Activated gamma-delta T cell treated with Interleukin-2 at 50 U/mL for 16 hours (primary cell): ENCODE measurements at places on chromosomes 6 and 20.

- DNase-seq = no peak
Measured at GRCh38 chr6:104466306-104466705, 393.4 kb downstream of the HACE1 start.

DNA sequence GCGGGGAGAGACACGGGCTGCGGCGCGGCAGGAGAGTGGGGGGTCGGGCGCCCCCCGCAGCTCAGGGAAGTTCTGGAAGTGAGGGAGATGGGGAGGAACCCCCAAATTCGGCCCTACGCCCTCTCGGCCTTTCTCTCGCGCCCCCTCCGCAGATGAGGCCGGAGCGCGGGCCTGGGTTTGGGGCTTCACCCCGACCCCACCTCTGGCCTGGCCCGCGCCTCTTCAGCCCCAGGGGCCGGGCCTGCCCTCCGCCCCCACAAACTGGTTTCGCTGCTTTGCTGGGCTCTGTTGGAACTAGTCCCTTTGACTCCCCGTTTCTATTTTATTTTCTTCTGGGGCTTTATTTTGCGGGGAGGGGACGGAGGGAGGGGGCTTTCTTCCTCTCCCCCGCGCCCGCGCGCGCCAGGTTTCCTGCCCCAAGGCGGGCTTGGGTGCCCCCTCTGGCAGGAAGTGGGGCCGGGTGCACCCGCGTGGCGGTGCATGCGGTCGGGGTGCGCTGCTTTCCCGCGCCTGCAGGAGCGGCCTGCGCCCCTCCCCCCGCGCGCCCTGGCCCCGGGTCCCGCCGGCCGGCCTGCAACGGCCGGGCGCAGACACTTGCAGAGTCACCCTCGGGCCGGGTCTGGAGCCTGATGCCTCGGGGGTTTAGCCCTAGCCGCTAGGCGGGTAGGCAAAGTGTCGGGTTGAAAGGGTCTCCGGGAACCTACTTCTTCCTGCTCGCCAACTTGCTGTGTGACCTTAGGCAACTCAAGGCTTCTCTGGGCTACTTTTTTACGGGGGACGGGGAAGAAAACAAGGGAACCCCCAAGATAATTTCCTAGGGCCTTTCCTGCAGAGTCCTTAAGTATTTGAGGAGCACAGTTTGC is 1.3 kb downstream of the HMGA1 start:
- peak; percentile 68 for DNase-seq

GRCh38 chr6:150417899-150418826 is 49.4 kb downstream of the IYD start:
- DNase-seq = no peak

GRCh38 chr6:44621846-44622245 is 234.3 kb downstream of the CDC5L start:
- DNase-seq = no peak

DNA sequence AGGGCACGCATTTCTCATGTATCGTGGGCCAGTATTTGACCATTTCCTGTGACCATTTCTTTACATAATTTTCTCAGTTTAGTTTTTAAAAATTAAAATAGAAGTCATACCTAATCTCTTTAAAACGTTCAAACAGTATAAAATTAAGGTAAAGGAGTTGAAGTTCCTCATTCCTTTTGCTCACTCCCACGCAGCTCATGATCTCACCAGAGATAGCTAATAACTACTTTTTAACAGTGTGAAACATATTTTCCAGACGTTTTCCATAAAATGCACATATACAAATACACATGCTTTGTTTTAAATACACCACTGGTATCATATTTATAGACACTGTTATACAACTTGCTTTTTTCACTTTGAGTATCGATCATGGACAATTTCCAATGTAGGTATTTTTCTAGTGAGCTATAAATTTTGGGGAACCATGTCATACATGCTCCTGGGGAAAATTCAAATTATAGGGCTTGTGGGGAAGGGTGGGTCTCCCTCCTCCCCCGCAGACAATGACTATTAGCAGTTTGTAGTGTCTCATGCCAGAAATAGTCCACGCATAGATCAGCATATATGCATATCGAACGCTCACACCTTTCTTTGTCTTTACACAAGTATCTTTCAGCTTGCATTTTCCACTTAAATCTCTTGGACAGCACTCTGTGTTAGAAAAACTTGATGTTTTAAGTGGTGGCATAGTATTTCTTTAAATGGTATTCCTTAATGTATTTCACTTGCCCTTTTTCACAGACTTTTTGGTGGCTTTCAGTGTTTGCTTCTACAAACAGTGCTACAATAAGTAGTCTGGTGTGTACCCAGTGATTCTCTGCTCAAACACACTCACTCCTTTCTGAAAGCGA is 145.5 kb upstream of the ZNF217 start:
- DNase-seq = no peak

GRCh38 chr20:53413186-53413631 is 180.4 kb downstream of the ZNF217 start:
- peak; percentile 48 for DNase-seq

- no peak for DNase-seq
Measured at GRCh38 chr6:11722220-11722619, 56.4 kb downstream of the ADTRP start.

DNA sequence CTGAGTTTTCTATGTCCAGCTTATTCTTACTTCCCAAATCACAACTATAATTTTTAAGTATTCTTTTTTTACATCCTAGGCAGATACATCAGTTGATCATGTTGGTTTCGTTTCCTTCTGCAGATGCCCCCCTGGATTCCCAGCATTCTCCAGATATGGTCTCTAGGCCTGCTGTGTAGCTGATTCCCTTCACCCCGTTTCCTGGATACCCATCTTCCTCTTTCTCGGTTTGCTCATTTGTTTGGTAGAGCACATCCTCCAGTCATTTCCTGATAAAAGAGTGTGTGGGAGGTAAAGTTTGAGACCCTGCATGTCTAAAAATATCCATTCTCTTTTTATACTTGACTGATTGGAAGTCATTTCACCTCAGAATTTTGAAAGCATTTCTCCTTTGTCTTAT is 66.4 kb downstream of the ANKS1A start:
- DNase-seq = no peak
